ENCODE measurements at places on chromosomes 12 and 14.
A peak's percentile ranks its signal among the peaks of the same experiment; 100 is the strongest.

DNA sequence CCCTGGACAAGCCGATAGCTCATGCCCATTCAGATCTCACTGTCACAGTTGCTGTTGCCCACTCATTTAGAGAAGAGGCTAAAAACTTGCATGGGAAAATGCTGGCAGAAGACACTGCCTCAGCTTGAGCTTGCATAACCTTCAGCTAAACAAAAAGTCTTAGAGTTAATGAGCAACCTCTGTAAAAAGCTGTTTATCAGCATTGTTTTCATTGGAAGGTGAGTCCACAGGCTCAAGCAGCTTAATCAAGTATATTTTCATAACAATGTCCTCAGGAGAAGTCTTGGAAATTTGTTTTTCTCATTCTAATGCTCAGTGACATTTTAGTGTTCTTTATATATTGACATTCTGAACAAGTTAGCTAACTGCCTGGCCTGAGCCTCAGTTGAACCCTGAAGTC is 872.9 kb downstream of the TMTC2 start:
- no peak for DNase-seq

GRCh38 chr12:20044351-20044750 is 324.0 kb upstream of the PDE3A start:
- DNase-seq: no peak

DNA sequence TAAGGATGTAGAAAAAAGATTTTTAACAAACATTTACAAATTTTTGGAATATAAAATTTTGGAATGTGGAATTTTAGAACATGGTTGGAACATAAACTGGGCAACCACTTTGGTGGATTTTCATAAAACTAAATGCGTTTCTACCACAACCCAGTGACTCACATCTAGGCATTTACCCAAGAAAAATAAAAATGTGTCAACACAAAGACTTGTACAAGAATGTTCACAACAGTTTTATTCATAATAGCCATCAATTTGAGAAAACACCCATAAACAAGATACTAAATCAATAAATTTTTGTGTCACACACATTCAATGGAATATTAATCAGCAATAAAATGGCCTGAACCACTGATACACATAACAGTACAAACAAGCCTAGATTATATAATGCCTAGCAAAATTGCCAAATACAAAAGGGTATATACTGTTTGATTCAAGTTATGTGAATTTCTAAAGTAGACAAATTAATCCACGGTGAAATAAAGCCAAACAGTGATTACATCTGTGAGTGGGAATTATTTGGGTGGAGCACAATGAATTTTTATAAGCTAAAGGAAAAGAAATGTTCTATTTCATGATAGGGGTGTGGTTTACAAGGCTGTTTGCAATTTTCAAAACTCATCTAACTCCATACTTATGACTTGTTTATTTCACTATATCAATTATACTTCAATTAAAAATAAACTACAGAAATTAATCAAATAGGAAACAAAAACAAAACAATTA is 415.2 kb upstream of the OR4E1 start:
- DNase-seq: peak; percentile 3

DNA sequence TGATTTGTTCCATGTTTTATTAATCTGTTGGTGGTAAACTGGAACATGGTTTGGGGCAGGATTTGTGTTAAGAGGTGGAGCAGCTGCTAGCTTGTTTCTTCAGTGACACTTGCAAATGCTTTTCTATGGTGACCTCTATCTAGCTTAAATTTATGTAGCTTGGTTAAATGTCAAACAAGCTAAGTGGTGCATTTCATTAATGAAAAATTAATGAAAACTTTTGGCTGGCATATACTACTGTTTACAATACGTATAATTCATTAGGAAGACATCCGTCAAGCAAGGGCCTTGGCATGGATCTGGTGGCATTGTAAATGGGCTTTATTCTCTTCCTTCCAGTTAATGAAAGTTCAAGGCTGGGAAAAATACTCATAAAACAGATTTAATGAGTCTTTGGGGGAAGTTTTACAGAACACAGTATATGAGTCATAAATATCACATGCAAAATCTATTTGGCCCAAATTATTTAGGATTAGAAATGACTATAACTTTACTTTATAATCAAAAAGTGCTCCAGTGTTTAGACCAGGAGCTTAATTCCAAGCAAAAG is 807.7 kb upstream of the SEL1L start:
- DNase-seq: no peak

GRCh38 chr12:112496496-112496895 is 77.7 kb downstream of the PTPN11 start:
- no peak for DNase-seq

DNA sequence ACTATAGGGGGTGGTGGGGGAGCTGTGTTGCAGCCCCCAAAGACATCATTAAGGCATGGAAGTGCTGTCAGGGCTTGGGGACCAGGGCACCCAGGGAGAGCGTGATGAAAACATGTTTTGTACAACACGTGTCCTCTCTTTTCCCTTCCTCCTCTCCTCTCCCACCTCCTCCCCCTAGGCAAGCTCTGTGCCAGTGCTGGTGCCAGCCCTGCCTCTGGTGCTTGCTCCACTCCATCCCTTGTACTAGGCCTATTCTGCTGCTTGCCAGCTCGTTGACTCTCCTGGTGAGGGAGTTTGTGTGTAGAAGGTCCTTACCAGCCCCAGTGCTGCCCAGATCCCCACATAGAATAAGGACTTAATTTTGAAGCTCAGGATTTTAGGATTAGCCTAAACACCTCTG is 3.2 kb upstream of the RARG start:
- DNase-seq: no peak

DNA sequence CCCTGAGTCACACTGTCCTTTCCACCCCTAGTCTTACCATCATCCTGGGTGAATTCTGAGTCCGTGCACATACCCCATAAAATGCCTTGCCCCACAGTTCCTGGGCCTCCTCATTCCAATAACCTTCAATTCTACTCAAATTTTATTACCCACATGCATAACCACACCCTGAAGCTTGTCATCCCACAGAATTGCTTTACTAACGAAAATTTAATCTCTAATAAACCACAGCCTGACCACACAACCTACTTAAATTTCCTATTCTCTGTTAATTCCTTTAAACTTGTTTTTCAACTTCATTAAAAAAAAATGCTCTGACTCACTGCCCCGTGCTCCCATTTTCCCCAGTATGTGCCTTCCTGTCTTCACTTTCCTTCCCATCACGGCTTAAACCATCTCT is 205.9 kb downstream of the PHLDA1 start:
- peak; percentile 94 for DNase-seq

DNA sequence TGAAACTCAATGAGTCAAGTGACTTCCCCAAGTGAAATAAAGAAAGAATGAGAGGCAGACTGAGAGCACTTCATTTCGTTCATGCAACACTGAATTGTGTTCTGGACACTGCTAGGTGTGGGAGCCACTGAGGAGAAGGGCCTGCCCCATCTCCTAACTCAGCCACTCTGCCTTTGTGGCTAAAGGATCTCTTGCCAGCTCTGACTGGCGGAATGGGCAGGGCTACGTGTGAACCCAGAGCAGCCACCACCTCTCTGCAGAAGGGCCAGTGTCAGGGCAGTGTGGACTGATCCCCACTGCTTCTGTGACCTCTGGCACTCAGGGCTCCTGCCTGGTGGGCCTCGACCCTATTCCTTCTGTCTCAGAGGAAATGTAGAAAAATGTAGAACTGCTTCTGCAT is 46.5 kb upstream of the GZMB start:
- DNase-seq: no peak

- no peak for DNase-seq
Observed at GRCh38 chr12:50690925-50691324, 73.0 kb upstream of the ATF1 start.

DNA sequence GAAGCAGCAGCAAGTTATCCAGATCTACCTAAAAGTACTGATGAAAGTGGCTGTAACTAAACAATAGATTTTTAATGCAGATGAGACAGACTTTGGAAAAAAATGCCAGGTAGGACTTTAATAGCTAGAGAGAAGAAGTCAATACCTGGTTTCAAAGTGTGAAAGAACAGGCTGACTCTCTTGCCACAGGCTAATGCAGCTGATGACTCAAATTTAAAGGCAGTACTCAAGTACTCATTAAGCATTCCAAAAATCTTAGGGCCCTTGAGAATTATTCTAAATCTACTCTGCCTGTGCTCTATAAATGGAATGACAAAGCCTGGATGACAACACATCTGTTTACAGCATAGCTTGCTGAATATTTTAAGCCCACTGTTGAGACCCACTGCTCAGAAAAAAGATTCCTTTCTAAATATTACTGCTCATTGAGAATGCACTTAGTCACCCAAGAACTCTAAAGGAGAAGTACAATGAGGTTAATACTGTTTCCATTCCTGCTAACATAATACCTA is 68.6 kb upstream of the SYT1 start:
- DNase-seq: no peak

- DNase-seq: no peak
Observed at GRCh38 chr12:71541583-71541982, 102.0 kb downstream of the LGR5 start.

DNA sequence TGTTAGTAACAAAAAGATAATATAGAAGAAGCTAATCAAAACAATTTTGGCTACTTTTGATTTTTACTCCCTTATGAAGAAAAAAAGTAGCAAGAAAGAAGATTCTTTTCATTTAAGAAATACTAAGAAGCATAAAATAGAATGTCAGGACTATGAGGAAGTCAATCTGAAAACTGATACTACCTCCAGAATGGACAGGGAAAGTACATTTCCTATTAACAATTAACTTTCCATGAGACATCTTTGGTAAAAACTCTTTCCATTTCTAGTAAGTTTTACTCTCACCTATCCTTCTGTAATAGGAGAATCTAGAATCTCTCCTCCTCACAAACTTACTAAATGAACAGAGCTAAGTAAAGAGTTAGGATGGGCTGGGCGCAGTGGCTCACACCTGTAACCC is 51.3 kb upstream of the NPFF start:
- no peak for DNase-seq

- no peak for DNase-seq
Observed at GRCh38 chr14:89067293-89067972, 243.0 kb downstream of the TTC8 start.

DNA sequence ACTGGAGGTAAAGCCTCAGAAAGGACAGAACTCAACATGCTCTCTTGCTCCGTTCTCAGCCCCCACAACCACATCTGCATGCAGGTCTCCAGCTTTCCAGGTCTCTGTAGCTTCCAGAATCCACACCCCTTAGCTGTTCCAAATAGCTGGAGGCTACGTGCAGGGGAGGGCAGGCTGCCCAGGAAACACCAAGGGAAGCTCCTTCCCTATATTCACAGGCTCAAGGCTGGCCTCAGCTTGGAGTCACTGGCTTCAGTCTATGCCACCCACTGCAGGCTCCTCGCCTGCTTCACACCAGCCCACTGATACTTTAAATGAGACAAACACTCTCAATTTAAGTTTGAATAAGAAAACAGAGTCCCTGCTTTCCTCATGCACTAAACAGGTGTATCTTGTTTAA is 73.3 kb downstream of the ASCL4 start:
- DNase-seq: no peak

DNA sequence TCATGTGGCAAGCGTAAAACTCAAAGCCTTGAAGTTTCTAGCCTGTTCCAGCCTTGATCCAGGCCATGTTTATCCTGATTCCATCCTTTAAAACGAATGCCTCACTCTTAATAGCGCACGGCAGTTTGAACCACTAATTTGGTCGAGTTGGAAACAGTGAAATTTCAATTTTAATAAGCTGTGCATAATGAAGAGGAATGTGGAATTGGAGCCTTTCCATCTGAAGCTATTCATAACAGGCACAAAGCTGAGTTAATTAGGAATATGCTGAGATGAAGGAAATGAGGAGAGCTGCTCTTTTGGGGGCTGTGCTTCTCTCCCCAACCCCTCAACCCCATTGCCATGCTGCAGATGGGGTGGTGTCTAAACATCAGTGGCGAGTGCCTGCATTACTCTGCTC is 70.7 kb downstream of the PTPN11 start:
- DNase-seq: no peak

DNA sequence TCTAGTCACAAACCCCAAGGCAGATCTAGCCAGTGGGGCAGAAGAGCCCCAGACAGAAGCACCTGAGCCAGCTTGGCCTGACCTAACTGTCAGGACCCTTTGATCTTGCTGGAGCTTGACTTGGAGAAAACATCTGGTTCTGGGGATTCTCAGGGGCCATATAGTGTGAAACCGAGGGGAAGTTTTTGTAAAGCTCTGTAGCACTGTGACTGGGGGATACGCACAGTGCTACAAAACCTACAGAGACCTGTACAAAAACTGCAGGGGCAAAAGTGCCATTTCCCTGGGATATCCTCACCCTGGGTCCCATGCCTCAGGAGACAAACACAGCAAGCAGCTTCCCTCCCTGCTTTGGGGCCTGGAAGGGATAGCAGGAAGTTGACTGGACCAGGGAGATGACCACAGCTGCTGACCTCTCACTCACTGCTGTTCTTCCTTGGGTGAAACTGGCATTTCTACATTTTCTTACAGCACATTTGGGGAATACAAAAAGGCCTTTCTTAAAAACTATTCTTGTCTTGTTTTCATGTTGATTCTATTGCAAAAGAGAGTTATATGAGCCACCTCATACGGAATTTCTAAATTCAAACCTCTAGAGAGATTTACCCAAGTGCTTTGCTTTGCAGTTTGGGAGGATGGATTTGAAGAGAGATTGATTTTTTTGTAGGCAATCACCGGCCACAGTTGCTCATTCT is 140.0 kb downstream of the DAD1 start:
- no peak for DNase-seq

GRCh38 chr14:93912782-93913181 is 14.4 kb upstream of the FAM181A start:
- no peak for DNase-seq

GRCh38 chr12:81558031-81558430 is 201.1 kb downstream of the PPFIA2 start:
- peak; percentile 57 for DNase-seq

- no peak for DNase-seq
Observed at GRCh38 chr12:83996671-83997070, 915.9 kb downstream of the SLC6A15 start.

GRCh38 chr14:76880449-76880848 is 54.2 kb downstream of the LRRC74A start:
- no peak for DNase-seq

DNA sequence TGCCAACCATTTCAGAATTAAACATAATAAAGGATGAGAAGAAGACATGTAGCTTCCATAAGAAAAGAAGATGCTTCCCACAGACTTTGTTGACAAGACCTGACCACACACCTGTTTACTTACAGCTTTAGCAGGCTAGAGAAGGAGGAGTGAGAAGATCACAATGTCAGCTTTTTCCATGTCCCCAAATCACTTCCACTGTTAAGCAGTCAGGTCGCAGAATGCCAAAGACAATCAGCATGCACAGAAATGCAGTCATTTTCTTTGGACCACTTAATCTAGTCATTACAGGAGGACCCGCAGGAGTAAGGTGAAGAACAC is 314.9 kb downstream of the SSPN start:
- no peak for DNase-seq

DNA sequence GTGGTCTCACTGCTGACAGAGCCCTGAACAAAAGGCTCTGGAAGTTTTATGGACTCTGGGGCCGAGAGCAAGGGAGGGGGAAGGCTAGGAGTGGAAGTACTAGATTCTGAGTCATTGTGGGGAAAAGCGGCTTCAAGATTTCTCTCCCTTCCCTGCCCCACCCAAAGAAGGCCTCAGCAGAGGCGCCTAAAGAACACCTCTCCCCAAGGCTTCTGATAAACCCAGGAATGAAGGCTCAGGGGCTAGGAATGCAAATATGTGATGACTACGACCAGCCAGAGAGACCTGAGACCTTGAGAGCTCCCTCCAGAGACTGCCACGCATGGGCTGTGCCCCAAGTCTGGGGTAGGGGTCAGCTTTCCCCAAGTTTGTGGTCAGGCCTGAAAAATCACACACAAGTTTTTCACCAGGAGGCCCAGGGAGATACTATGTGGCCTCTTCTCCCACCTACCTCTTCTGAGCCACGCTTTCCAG is 130.7 kb upstream of the HIF1A start:
- peak; percentile 100 for DNase-seq

All from fibroblast of skin of right biceps (primary cell).